ENCODE measurements at places on chromosomes 12 and 14.

- DNase-seq, result no peak
Measured at GRCh38 chr14:40445020-40445419, 1012.8 kb upstream of the FBXO33 start.

GRCh38 chr12:6465467-6466183, 4.9 kb downstream of the VAMP1 start:
- DNase-seq, result peak; percentile 90

DNA sequence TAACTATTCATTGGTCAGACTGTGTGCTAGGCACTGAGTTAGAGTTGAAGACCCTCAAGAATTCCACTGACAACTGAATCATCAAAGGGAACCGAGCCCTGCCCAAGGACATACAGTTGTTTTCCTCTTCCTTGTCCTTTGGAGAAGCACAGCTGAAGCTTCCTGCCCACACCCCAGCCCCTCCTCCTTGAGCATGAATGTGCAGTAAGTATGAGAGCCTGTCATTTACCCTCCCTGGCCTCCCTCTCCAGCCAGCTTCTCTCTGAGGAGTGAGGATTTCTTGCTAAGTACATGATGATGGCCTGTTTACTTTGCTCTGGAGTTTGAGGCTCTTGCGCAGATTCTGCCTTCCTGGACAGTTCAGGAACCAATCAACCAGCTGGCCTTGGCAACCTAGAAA, 235.2 kb downstream of the CACNA1C start:
- peak; percentile 49 for DNase-seq

- DNase-seq, result no peak
Measured at GRCh38 chr14:72463291-72463866, 430.5 kb downstream of the DPF3 start.

- no peak for DNase-seq
Measured at GRCh38 chr12:93980711-93981110, 167.7 kb upstream of the PLXNC1 start.
